ENCODE measurements at places on chromosomes 1 and 21.

DNA sequence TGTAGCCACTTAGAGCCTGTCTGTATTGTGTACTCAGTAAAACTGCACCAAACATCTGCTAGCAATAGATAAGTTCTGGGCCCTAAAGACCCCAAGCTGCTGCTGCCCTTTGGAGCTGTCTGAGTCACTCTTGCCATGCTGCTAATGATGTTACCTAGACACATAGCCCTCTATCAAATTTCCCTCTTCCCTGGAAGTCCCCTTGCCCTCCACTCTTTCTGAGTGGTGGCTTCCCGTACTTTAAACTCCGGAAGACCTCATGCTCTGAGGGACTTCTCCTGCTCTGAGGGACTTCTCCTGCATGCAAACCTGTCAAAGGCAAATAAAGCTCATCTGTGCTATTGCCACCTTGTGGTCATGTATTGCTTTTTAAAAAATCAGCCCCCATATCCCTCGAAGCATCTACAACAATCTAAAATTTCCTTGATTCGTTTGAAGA is 34.0 kb downstream of the FH start:
- H3K4me3 ChIP-seq: no peak overlapping the region
- no peaks in the 10 kb centered on the region for H3K36me3 ChIP-seq
- DNase-seq: no peak
- H3K27ac ChIP-seq: no peak overlapping the region

DNA sequence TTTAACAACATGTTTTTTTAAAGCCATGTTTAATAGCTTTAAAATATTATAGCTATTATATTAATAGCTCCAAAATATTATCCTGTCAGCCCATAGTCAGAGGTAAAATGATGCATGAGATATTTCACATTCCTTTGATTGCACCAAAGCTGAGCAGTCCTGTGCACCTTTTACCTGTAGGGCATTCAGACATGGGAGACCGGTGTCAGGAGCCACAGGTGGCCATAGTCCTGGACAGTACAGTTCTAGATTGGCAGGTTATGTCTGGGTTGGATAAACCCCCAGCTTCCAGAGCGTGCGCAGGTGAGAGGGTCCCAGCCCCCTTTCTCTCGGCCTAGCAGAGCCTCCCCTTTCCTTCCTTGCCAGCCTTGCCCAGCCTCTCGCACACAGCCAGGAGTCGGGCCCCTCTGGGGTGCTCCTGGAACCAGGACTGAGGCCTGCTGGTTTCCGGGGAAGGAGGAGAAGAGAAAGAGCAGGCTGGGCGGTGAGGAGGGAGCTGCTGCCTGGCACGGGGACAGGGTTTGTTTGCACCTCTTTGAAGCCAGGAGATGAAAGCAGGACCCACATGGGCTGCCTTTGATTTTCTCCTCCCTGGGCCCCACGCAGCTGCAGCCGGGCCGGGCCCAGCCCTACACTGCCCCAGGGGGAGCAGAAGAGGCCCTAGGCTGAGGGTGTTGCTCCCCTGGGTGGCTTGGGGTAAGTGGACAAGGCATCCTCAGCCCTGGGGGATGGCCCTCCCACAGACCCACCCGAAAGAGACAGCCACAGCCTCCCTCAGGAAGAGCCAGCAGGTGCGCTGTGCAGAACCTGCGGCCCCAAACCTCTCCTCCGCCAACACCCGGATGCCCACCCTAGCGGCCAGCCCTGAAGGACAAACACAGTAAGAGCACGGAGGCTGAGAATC is 75.2 kb upstream of the TARDBP start:
- no peak overlapping the region for H3K4me3 ChIP-seq
- H3K27me3 ChIP-seq: no peaks in the 10 kb centered on the region
- peaks cover 2% of the 10 kb centered on the region for H3K4me1 ChIP-seq
- no peak for DNase-seq

DNA sequence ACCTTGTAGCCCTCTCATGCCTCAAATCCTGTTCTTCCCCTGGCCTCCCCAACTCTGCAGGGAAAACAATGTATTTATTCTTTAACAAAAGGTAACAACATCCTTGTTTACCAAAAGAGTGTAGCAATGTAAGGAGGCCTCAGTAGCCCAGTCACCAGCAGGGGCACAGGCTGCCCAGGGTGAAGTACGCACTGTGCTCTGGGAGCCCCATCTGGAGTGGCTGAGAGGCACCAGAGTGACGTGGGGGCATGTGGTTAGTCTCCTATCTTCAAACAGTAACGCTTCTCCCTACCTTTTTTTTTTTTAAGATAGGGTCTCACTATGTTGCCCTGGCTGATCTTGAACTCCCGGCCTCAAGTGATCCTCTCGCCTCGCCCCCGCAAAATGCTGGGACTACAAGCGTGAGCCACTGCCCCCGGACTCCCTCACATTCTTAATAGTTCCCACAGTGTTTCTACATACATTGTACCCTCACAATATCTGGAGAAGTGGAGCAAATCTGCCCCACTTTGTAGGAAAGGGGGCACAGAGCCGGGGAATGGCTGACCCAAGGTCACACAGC is 51.3 kb upstream of the ECE1 start:
- peak; percentile 63 for DNase-seq
- peak overlapping the region; percentile 81 for H3K27ac ChIP-seq
- no peaks in the 10 kb centered on the region for H3K27me3 ChIP-seq
- H3K4me1 ChIP-seq: peaks cover 42% of the 10 kb centered on the region
- no peaks in the 10 kb centered on the region for H3K36me3 ChIP-seq

DNA sequence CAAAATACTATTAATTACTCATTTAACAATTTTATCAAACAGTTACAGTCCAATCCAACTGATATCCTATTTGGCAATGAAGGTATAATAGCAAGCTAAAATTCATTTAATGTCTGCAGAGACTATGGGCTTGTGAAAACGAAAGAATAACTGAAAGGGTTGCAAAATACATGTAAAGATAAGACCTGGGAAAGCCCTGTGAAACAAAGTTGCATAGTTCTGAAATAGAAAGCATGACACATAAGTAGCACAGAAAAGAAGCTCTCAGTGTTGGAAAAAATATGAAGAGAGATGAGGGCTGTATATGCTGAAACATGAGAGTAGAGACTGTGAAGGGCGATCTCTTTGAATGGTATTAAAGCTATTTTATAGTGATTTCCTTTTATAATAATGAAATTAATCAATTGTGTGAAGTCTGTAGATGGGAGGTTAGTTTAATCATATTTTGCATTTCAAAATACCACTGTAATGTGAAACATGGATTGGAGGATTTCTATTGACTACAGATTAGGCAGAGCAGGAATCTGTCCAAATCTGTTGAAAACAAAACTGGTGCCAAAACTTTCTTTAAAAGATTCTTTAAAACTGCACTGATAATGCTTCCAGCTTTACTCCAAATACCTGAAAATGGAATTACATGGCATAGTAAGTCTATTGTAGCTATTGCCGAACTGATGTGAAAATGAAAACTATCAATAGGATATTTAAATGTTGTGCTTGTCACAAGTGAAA is 1518.9 kb upstream of the B3GALT2 start:
- no peak for DNase-seq
- H3K4me3 ChIP-seq: no peak overlapping the region
- H3K36me3 ChIP-seq: no peaks in the 10 kb centered on the region
- H3K27me3 ChIP-seq: no peaks in the 10 kb centered on the region
- H3K27ac ChIP-seq: no peak overlapping the region

DNA sequence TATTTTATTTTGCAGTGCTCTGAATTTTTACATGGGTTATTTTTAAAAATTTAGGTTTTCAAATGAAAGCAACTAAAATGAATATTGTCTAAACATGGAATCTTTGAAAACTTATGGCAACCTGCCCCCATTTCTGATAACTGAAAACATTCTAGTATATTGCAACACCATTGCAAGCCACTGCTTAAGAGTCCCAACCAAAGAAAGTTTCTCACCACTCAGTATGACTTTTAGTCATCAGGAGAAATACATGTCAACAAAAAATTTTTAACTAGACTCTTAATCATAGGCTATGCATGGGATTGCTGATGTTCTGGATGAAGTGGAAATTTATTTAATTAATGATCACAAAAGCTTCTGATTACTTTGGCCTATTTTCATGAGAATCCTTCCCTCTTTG is 112.1 kb downstream of the TNFSF18 start:
- H3K27ac ChIP-seq: no peak overlapping the region
- H3K27me3 ChIP-seq: no peaks in the 10 kb centered on the region
- H3K4me3 ChIP-seq: no peak overlapping the region
- no peaks in the 10 kb centered on the region for H3K4me1 ChIP-seq

DNA sequence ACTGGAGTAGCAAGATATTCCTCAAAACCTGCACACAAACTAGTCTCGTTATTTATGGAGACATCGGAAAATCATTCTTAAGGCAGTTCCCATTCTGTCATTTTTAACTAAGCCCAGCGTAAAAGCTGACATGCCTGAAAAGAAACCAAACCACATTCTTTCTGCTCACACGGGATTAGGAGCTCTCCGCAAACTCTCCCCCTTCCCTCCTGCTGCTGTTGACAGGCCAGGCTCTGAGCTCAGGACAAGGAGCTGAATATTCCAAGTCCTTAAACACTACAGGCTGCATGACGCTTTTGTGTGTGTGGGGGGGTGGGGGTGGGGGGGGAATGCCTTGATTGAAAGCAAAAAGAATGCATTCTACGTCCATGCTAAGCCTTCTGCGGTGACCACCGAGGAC is 5.2 kb downstream of the OLIG1 start:
- H3K4me1 ChIP-seq: no peaks in the 10 kb centered on the region
- H3K36me3 ChIP-seq: no peaks in the 10 kb centered on the region
- H3K27me3 ChIP-seq: no peaks in the 10 kb centered on the region
- no peak overlapping the region for H3K4me3 ChIP-seq
- no peak for DNase-seq

DNA sequence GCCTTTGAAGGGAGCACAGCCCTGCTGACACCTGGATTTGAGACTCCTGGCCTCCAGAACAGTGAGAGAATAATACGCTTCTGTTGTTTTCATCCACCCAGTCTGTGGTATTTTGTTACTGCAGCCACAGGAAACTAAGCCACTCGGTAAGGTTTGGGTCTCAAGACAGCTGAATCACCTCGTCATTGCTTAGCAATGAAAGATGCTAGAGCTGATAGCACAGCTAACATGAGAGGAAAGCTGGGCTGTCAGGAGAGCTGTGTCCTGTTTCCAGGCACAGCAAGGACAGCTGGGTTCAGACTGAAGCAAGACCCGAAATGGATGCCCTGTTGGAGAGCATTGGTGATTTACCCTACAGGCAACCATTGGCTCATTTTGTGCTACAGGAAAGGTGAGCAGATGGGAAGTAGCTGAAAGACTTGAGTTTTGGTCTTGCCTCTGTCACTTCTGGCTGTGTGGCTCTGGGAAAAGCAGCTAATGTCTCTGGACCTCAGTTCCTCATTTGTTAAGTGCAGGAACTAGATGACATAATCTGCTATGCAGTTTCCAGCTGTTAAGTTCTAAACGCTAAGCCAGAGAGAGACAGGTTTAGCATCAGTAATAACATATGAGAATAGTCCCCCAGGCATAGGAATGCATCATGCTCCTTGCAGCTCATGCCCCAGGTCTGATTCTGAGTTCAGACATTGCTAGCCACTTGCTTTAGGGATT is 58.0 kb downstream of the CLIC6 start:
- H3K27ac ChIP-seq: no peak overlapping the region

GRCh38 chr1:1406101-1406820 is 832 bp downstream of the MRPL20 start:
- H3K27me3 ChIP-seq: no peaks in the 10 kb centered on the region
- DNase-seq: no peak
- peak overlapping the region; percentile 93 for H3K4me3 ChIP-seq
- peak overlapping the region; percentile 77 for H3K27ac ChIP-seq
- H3K36me3 ChIP-seq: no peaks in the 10 kb centered on the region

DNA sequence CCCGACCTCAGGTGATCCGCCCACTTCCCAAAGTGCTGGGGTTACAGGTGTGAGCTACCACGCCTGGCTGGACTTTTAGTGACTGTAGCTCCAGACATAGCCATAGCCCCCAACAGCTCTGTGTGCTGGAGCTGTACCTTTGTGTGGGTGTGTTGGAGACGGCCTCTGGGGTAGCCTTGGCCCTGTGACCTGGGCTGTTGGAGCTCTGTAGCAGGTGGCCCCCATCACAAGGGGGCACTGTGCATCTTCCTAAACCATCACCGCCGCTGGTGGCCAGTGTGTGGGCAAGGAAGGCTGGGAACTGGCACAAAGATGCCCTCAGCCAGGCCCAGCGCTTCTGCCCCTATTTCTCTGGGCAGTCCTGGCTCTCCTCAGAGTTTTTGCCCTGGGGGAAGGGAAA is 38.4 kb upstream of the FOXO6 start:
- H3K27me3 ChIP-seq: no peaks in the 10 kb centered on the region
- no peak overlapping the region for H3K27ac ChIP-seq
- no peak for DNase-seq
- no peaks in the 10 kb centered on the region for H3K36me3 ChIP-seq
- no peak overlapping the region for H3K4me3 ChIP-seq
- peaks cover 11% of the 10 kb centered on the region for H3K4me1 ChIP-seq

Data from ovary (tissue), 10 donors.